Right cardiac atrium (tissue), 5 donors: ENCODE measurements at places on chromosomes 13 and 19. TPM values are rescaled to one million over a fixed set of nuclear protein-coding genes. Genes with fewer than 3 reads are reported as not detected.
A peak's percentile ranks its signal among the peaks of the same experiment; 100 is the strongest.

GRCh38 chr13:38462605-38463004 lies 113.0 kb downstream of the UFM1 start:
- no peak for DNase-seq

DNA sequence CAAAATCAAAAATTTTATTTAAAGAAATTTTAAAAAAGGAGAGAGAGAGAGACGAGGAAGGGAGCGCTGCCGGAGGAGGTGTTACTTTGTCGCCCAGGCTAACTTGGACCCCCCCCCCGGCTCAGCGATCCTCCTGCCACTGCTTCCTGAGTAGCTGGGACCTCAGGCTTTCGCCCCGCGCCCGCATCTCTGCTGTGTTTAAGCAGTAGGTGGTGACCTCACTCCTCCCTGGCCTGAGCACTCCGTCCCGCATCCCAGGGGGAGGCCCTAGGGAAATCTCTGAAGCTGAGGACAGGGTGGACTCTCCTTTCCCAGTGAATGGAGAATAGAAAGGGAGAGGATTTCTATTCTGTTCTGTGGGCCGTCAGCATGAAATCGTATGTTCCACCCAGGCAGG lies 485 bp upstream of the ZNF845 start:
- peak; percentile 47 for DNase-seq

Gene CILP2
- total RNA-seq, result 0.39 TPM

Gene ZBTB45
- 9.9 TPM for total RNA-seq

Gene SOHLH2
- not detected for total RNA-seq

GRCh38 chr13:24271601-24272451 lies 37.6 kb upstream of the C1QTNF9 start:
- DNase-seq, result peak; percentile 90

Gene LGALS7B
- total RNA-seq, result not detected

Gene ZNF776
- total RNA-seq, result 12.4 TPM

- no peak for DNase-seq
Measured at GRCh38 chr19:33497778-33498175, 23.8 kb downstream of the PEPD start.

GRCh38 chr13:57314897-57315520 lies 148.0 kb downstream of the PRR20E start:
- no peak for DNase-seq

DNA sequence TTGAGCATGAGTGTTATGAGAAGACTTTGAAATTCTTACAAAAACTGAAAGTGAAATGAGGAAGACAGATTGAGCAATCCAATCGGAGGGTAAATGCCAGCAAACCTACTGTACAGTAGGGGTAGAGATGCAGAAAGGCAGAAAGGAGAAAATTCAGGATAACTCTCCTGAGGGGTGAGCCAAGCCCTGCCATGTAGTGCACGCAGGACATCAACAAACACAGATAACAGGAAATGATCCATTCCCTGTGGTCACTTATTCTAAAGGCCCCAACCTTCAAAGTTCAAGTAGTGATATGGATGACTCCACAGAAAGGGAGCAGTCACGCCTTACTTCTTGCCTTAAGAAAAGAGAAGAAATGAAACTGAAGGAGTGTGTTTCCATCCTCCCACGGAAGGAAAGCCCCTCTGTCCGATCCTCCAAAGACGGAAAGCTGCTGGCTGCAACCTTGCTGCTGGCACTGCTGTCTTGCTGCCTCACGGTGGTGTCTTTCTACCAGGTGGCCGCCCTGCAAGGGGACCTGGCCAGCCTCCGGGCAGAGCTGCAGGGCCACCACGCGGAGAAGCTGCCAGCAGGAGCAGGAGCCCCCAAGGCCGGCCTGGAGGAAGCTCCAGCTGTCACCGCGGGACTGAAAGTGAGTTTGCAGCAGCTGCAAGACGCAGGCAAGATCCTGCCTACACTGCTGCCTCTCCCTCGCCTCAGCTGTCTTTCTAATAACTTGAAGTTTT lies at the start of gene TNFSF13B:
TSS of gene TNFSF13B (plus strand) at position 118 of the 728 bp plus-strand sequence. CDS start at position 296, 178 bp downstream.
- DNase-seq, result peak; percentile 31

- DNase-seq, result no peak
Measured at GRCh38 chr19:38924388-38924787, 6.2 kb downstream of the SARS2 start.
